ENCODE measurements at places on chromosomes 12 and 14.
A peak's percentile ranks its signal among the peaks of the same experiment; 100 is the strongest.

DNA sequence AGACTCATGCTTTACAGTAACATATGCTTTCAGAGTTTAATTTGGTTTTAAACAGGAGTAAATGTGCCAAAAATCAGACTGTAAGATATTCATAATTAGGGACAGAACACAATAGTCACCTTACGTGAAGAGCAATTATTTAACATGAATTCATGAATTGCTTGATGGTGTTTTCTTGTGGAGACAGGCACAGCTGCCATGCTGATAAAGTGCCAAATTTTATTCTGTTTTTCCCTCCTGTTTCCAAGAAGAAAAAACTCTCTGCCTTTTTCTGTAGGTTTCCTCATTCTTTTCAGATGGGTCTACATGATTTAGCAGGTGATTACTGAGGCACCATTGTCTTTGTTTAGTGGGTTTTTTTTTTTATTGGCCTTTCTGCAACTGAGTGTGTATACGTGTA is 80.1 kb downstream of the C12orf42 start:
- DNase-seq: no peak

DNA sequence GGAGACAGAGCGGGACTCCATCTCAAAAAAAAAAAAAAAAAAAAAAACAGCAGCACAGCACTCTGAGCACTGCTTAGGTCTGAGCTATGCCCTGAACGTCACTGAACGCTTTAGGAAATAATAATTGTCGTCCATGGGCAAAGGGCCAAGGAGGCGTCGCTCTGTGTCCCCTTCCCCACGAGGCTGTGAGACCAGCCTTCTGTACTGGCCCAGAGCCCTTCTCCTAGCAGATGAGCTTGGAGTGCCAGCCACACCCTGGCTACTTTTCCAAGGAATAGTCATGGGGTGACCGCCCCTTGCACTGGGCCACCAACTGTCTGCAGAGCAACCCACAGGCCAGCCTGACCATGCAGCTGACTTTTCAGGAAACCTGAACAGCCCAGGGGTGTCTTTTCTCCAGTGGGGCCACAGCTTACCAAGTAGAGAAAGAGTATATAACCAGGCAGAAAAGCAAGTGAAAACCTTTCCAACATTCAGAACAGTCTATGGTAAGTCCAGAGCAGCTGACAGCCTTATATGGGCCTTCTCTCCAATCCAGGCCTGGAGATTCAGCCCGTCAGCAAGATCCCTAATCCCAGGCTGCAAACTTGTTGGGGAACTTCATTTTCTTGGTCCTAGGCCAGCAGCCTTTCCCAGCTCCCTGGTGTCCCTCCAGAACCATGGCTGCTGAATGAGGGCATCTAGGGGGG is 28.5 kb downstream of the CD9 start:
- DNase-seq: no peak

GRCh38 chr12:113208041-113208934 is 13.0 kb upstream of the TPCN1 start:
- peak; percentile 41 for DNase-seq

DNA sequence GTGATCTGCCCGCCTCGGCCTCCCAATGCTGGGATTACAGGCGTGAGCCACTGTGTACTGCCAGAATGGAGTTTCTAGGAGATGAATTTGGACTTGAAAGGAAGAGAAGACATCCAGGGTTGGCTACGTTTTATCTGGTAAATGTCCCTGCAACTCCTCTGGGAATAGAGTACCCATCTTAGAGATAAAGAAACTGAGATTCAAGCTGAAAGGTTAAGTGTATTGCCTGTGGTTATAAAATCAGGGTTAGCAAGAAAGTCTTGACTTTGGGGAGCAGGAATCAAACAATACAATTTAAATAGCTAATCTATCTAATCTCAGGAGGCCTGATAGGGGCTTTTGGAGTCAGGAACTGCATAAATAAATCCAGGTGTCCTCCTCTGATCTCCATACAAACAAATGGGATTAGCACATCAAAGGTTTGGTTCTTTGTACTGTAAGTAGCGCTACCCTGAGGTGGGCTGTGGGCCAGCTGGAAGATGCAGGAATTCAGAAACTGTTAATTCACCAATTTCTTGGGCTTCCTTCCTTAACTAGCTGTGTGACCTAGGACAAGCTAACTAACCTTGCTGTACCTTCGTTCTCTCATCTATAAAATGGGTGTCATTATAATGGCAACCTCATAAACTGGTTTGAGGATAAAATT is 45.1 kb downstream of the TBX3 start:
- no peak for DNase-seq

DNA sequence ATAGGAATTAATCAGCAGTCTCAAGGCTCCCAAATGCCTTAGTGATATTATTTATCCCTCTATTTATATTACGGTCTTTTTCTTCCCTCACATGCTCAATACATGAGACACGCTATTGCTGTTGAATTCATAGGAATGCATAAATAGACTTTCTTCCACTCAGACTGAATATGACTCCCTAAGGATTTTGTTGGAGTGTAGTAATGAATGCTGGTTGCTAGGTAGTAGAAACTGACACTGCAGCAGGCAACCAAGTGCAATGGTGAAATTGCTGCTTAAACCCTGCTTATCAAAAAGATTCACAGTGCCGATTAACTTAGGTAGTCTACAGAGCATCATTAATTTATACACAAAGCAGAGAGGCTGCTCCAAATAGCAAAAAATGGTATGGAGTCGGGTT is 168.2 kb downstream of the KCNC2 start:
- no peak for DNase-seq

- no peak for DNase-seq
Observed at GRCh38 chr12:119949594-119949993, 39.4 kb upstream of the BICDL1 start.

DNA sequence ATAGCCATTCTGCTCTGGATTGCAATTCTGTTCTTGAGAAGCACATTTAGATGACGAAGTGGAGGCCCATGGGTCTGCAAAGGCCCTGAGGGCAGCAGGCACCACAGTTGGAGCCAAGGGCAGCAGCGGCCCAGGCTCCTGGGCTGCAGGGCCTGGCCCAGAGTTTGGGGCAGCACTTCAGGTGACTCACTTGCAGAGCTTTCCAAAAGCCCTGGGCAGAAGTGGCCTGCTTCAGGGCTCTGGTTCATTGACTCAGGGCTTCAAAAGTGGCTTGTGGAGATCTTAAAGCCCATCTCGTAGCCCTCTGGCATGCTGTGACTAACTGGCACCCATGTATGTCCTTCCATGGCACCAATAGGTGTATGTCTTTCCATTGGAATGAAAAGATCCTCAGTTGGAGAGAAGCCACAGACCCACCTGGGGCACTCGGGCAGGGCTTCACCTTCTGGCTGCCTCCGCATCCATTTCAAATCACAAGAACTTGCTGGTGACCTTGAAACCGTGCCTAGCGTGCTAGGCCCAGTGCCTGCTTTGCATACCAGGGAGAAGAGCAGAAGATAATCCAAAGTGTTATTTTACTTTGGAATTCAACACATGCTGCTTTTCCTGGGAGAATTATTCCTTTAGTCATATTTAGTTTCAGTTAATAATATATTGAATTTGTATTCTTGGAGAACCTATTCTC is 106.7 kb downstream of the PRMT8 start:
- DNase-seq: no peak

- DNase-seq: no peak
Observed at GRCh38 chr14:77722301-77722700, 14.4 kb downstream of the SLIRP start.

- DNase-seq: no peak
Observed at GRCh38 chr14:77099425-77100167, 1.5 kb downstream of the CIPC start.

GRCh38 chr12:774051-774614 is 21.8 kb downstream of the WNK1 start:
- DNase-seq: no peak

DNA sequence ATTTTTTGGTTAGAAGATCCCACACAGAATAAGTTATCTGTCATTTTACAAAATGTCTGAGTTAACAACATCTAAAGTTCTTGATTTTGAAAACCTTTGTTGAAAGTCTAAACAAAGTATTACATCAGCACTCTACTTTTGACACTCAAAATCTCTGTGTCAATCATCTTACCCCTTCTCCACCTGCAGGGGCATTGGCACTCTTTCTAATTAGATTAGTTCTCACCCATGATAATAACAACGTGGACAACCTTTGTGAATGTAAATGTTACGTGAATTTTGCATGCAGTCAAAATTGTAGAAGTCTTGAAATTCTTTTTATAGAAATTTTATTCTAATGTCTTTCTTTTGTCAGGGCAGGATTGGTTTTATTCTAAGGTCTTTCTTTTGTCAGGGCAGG is 33.5 kb upstream of the PPFIA2 start:
- no peak for DNase-seq

DNA sequence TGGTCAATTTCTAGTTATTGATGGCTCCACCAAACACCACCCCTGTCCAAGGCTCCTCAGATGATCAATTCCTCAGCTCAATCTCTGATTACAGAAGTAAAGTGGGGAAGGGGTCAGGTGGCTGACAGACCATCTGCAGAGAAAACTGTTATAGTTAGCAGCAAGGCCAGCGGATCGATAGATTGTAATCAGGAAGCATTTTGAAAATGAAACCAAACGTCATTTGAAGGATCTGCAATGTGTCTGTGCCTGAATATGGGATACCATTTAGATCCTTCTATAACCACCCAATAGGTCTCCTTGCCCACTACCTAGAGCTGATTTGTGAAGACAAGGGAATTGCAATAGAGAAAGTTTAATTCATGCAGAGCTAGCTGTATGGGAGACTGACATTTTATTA is 11.6 kb downstream of the HCAR2 start:
- no peak for DNase-seq

GRCh38 chr14:73460691-73461127 is 2.4 kb upstream of the NUMB start:
- DNase-seq: no peak

DNA sequence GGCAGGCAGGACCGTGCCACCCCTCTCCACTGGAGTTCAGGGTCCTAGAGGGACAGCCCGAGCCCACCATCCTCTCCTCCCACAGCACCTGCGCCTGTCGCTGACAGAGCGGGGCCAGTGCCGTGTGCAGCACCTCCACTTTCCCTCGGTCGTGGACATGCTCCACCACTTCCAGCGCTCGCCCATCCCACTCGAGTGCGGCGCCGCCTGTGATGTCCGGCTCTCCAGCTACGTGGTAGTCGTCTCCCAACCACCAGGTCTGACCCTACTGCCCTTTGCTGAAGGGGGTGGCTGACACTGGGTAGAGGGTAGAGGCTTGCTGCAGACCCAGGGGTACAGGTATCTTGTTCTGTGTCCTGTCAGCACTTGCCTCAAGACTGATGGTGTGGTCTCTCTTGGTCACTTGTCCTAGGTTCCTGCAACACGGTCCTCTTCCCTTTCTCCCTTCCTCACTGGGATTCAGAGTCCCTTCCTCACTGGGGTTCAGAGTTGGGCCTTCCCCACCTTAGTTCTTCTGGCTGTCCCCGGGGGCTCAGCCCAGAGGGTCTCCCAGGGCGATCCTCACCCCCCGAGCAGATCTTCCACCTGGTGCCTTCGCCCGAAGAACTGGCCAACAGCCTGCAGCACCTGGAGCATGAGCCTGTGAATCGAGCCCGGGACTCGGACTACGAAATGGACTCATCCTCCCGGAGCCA is 42.0 kb downstream of the SH2B3 start:
- DNase-seq: peak; percentile 9

- no peak for DNase-seq
Observed at GRCh38 chr12:29796823-29797263, 13.1 kb upstream of the TMTC1 start.

- DNase-seq: no peak
Observed at GRCh38 chr12:90124289-90124688, 415.7 kb upstream of the ATP2B1 start.

- no peak for DNase-seq
Observed at GRCh38 chr14:97916669-97917568, 1119.7 kb downstream of the VRK1 start.

DNA sequence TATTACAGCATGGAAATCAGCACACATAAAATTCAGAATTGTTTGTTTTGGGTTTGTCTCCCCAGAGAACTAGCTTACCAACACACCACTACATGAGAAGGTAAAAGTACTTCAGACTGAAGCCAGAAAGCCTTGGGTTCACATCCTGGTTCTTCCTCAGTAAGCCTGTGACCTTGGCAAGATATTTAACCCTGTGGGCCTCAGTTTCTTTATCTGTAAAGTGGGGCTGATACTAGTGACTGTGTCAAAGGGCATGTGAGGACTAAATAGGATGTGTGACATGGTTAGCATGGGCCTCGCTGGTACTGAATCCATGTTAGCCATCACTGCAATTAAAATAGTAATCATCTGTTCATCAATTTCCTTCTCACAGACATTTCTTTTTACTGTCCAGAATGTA is 366.1 kb downstream of the MED13L start:
- DNase-seq: no peak

DNA sequence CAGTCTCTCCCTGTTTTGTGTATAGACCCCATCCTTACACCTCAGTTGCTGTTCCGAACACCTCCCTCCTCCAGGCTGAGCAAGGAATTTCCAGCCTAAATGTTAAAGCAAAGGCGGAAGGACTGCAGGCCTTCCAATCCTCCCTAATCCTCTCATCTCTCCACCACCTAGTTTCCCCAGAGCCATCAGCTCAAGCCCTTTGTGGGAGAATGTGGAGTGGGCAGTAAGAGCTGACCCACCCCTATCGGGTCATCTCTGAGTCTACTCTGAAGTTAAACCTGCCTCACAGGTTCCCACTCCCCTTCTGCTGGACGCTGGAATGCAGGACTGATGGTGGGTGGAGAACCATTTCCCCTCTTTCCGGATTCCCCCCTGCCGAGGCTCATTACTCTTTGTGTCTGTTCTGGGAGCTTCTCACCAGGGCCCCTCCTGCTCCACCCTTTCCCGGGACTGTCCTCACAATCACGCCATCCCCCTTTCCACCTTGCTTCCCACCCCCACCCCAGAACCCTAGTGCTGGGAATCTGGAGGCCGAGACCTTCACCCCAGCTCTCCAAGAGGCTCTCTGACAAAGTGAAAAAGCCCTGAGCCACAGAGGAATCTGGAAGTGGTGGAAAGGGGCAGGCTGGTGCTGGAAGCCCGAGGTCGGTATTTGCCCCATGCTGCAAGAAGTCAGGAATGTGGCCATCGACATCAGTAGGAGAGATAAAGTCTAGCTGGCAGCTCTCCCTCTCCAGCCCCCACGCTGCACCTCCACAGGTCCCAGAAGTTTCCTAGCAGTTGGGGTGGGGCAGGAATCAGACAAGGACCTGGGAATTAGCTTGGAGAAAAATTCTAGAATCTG is 3.3 kb upstream of the KRT18 start:
- DNase-seq: no peak

GRCh38 chr12:70449753-70450341 is 83.8 kb downstream of the KCNMB4 start:
- DNase-seq: no peak

- no peak for DNase-seq
Observed at GRCh38 chr12:123721245-123721644, 9.1 kb downstream of the ATP6V0A2 start.
